ENCODE measurements at places on chromosomes 7 and 10.

- DNase-seq, result no peak
Observed at GRCh38 chr10:132056663-132057062, 9.1 kb upstream of the JAKMIP3 start.

DNA sequence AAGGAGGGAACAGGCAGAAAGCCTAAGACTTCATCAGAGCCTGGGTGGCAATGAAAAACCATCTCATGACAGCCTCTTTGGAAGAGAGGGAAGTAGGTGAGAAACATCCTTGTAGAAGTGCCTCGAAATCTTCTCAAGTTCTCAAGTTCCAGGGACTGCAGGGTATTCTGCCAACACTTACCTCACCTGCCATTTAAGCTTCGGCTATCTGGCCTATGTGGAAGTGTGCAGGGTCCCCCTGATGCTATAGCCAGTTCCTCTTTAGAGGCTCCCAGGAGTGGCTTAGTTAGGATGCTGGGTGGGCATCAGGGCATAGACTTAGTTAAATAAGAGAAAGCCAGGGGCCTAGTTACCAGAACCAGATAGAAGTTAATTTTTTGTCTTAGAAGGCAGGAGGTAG is 27.0 kb downstream of the ABCC2 start:
- no peak for DNase-seq

GRCh38 chr7:111678986-111679385 is 116.7 kb upstream of the IMMP2L start:
- DNase-seq, result no peak

GRCh38 chr10:7667262-7668141 is 736 bp upstream of the ITIH5 start:
- no peak for DNase-seq

GRCh38 chr7:116398672-116399071 is 100.9 kb upstream of the CAV2 start:
- DNase-seq, result no peak

GRCh38 chr7:155324012-155324917 is 26.6 kb downstream of the INSIG1 start:
- DNase-seq, result no peak
